Omental fat pad (tissue), 4 donors: ENCODE measurements at places on chromosomes 5 and 9. TPM values are rescaled to one million over a fixed set of nuclear protein-coding genes. Genes with fewer than 3 reads are reported as not detected.

ZNF366 gene
- total RNA-seq = 2.9 TPM

ZDHHC11B gene
- total RNA-seq = 5.1 TPM

SPRY4 gene
- total RNA-seq = 40.4 TPM

PCDHGB7 gene
- total RNA-seq = 9.2 TPM

C5orf63 gene
- total RNA-seq = 6.5 TPM

DNA sequence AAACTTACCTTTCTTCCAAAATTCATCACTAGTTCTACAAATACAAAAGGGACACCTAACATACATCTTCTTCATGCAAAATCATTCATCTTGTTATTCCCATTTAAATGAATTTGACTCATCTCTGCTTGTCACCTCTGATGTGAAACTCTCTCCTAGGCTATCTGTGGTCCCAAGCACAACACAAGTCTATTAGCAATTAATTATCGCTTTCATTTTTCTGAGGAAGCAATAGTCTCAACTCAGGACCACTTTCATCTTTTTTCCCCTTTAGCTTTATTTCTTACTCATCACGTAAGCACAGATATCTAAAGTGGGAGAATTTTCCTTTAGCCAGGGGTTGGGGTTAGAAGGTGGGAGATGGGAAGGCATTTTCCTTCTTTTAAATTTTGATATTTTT lies 131.9 kb downstream of the ST8SIA4 start:
- no peak for DNase-seq

DNA sequence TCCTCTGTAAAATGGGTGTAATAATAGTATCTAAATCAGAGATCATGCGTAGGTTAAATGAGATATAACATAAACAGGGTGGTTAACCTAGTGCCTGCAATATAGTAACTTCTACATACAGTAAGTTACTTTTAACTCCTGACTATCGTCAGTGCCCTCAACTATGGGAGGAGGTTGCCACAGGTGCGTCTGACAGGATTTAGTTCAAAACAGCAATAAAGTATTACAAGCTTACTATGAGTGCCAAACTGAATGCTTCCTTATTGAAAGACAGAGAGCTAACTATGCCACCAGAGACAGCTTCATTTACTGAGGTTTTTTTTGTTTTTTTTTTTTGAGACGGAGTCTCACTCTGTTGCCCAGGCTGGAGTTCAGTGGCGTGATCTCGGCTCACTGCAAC lies 209.0 kb downstream of the ADAMTSL1 start:
- DNase-seq = no peak
